T-helper 17 cell (primary cell): ENCODE measurements at places on chromosomes 12 and 14.

DNA sequence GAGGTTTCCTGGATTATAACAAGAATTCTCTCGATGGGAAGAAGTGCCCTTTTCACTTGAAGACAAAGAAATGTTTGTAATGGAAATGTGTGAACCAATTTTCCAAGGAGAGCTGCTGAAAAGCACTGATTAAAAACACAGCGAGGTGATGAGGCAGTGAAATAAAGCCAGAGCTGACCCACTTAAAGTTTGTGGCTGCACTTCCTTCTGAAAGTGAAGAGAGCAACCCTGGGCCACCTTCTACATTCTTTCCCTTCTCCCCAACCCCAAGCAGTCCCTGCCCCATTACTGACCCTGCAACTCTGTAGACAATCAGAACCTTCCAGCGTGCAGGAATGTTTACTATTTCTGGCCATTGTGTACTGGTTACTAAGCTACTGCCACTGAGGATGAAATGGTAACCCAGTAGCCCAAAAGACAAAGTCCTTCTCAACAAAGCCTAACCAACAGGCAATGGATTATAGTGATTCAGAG lies 173.9 kb downstream of the TTC7B start:
- no peak overlapping the region for H3K27ac ChIP-seq
- H3K27me3 ChIP-seq, result no peaks in the 10 kb centered on the region
- no peaks in the 10 kb centered on the region for H3K4me1 ChIP-seq
- no peaks in the 10 kb centered on the region for H3K36me3 ChIP-seq
- DNase-seq, result no peak

- peaks cover 11% of the 10 kb centered on the region for H3K27me3 ChIP-seq
- no peak for DNase-seq
- no peaks in the 10 kb centered on the region for H3K4me1 ChIP-seq
- H3K27ac ChIP-seq, result no peak overlapping the region
Measured at GRCh38 chr12:80702889-80703805, 4.3 kb upstream of the MYF6 start.

DNA sequence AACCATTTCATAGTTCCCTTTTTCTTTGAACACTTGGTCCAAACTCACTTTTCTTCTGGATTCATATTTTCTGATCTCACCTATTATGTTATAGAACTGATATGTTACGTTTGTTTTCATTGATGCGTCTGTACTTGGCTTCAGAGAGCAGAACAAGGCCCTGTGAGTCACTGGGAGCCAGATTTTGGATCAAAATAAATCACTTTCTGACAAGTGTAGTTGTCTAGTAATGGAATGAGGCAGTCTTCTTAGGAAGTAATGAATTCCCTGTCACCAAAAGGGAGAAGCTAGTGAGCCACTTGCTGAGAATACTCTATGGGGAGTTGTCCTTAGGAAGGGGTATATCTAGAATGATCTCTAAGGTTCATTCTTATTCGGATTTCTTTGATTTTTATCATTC lies 10.2 kb downstream of the BICD1 start:
- no peaks in the 10 kb centered on the region for H3K36me3 ChIP-seq
- peaks cover 19% of the 10 kb centered on the region for H3K4me1 ChIP-seq
- H3K27ac ChIP-seq, result no peak overlapping the region
- DNase-seq, result no peak
- no peak overlapping the region for H3K4me3 ChIP-seq
- no peaks in the 10 kb centered on the region for H3K27me3 ChIP-seq

DNA sequence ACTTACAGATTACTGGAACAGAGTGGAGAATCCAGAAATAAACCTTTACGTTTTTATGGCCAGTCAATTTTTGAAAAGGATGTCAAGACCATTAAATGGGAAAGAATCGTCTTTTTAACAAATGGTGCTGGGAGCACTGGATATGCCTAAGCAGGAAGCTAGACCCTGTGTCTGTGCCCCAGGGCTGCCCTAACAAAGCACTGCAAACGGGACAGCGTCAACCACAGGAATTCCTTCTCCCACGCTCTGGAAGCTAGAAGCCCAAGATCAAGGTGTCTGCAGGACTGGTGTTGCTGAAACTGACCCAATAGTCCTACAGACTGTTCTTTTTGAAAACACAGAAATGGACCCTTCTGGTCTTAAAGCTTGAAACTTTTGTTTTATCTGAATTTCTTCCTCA lies 9.3 kb upstream of the TMEM121 start:
- H3K27ac ChIP-seq, result no peak overlapping the region
- no peak overlapping the region for H3K4me3 ChIP-seq
- H3K36me3 ChIP-seq, result peaks cover 2% of the 10 kb centered on the region
- no peaks in the 10 kb centered on the region for H3K4me1 ChIP-seq
- H3K27me3 ChIP-seq, result peaks cover 57% of the 10 kb centered on the region

GRCh38 chr12:15716581-15716980 lies 72.6 kb downstream of the EPS8 start:
- H3K4me1 ChIP-seq, result peaks cover 4% of the 10 kb centered on the region
- no peak overlapping the region for H3K4me3 ChIP-seq
- H3K27ac ChIP-seq, result no peak overlapping the region
- H3K36me3 ChIP-seq, result no peaks in the 10 kb centered on the region
